ENCODE measurements at places on chromosomes 7 and 10.

DNA sequence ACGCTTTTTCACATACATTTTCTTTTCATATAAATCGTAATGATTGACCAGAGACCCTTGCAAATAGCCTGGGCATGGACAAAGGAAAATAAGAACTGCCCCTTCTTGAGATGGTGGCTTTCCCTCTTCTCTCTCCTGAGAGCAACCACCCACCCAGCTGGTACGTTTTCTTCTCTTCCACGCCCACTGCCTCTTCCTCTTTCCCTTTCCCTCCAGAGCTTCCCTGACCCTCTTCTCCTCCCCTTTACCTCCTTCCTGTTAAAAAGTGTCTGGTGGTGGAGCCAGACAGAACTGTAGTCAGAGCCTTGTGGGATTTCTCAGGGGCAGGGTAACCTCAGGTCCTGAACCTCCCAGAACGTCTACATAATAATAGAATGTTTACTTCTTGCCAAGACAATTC, 23.2 kb downstream of the GPR141 start:
- no peak for ATAC-seq

GRCh38 chr7:107471292-107472070, 1.6 kb downstream of the GPR22 start:
- no peak for ATAC-seq

DNA sequence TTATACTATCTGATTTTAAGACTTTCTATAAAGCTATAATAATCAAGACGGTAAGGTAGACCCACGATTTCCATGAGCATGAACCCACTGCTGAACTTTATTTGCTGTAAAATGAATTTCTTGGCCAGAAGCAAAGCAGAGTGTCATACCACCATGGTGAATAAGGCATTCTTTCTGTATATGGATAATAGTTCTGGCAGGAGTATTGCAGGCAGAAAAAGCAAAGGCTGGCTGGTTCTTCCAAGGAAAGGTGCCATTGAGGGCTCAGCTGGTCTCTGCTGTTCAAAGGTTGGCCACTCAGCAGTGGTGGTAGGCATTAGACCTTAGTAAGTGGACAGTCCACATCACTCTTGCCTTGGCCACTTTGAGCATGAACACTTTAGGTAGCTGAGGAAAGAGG, 104.1 kb upstream of the KCNMA1 start:
- no peak for ATAC-seq

DNA sequence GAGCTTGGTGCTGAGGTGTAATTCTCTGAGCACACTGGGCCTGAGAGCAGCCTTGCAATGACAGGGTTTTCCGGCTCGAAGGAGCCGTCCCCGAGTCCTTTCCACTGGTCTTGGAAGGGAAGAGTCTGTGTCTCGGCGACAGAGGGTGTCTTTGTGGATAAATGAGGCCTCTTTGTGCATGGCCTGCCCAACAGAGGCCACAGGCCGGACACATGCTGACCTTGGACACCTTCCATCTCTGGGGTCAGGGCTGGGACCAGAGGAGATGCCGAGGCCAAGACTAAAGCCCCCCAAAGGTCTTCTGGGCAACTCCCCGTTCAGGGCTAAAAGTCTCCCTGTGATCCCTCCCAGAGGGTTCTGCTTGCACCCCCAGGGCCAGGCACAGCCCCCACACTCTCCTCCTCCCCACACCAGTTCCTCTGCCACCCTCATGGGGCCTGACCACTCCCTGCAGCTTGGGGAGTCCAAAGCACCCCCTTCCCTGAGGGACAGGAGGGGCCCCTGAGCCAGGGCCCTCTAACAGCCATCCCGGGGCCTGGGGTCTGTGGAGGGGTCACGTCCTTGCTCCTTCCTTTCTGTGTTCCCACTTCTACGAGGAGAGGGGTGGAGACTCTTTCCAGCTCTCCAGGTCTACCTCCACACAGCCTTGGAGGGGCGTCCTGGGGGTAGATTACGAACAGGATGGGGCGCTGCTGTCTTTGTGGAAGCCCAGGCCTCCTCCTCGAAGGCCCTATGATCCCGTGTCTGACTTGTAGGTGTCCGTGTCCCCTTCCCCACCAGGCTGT, 130.6 kb upstream of the FAM20C start:
- no peak for ATAC-seq

DNA sequence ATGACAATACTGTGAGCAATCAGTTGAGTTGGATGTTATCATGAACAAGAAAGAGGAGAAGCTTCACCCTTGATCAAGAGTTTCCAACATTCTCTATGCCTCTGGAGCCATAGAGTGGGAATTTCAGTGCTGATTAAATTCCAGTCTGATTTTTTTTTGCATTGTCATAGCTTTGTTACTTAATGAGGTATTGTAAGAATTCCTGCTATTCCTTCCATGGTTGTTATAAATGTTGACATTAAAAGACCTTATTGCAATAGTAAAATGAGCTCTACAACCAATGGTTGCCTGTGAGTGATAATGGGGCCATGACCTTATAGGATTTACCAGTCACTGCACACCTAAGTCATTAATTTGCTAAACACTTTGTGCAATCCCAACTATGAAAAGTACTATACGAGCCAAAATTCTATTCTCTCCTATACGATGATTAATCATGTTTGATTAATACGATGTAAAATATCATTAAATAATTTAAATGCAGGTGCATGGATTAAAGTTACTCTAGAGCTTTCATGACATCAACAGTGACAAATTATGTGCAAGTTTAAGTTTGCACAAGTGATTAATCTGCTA, 353.2 kb upstream of the KLF6 start:
- ATAC-seq = no peak

GRCh38 chr7:17405786-17406185, 107.3 kb downstream of the AHR start:
- peak; percentile 23 for ATAC-seq

DNA sequence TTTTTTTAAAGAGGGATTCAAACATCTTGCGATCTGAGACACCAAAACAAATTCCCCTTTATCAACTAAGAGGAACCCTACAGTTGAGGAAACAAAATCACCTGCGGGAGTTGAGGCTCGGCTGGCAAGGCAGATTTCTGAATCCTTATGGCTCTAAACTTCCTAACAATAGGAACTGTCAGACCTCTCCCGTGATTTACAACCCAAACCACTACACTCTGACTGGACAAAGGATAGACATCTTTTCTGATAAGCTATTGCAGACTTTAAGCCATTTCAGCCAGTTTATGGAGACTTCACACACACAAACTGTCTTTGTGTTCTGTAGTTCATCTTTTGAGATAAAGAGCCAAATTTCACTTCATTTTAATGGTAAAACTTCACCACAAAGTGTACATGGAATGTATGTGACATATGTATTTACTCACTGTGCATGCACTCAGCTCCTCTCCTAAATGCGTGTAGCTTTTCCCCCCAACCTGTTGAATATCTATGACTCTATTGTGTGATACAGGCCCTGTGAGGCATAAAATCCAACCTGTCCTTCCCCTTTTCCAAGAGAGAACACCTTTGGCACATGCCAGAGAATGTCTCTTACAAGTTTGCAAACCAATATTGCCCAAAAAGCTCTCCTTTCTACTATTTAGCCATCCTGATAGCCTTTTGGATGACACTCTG, 15.4 kb upstream of the TSPAN13 start:
- ATAC-seq = no peak

GRCh38 chr10:126133906-126134656, 237.7 kb downstream of the FANK1 start:
- no peak for ATAC-seq

GRCh38 chr7:145151676-145152075, 315.8 kb upstream of the TPK1 start:
- no peak for ATAC-seq

DNA sequence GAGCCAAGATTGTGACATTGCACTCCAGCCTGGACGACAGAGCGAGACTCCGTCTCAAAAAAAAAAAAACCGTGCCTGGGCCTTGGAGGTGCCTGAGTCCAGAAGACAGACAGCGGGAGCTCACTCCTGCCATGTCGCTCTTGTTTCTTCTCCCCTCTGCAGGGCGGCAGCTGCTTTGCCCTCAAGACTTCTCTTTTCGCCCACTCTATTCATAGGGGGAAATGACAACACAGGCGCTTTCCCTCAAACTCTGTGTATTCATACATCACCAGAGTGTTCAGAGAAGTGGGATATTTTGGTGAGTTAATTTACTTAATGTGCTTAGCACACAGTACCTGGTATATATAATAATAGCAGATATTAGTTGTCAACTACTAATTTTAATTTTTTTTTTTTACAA, 44.5 kb downstream of the FOXK1 start:
- ATAC-seq = no peak

GRCh38 chr10:75655791-75656451, 224.5 kb downstream of the LRMDA start:
- no peak for ATAC-seq

DNA sequence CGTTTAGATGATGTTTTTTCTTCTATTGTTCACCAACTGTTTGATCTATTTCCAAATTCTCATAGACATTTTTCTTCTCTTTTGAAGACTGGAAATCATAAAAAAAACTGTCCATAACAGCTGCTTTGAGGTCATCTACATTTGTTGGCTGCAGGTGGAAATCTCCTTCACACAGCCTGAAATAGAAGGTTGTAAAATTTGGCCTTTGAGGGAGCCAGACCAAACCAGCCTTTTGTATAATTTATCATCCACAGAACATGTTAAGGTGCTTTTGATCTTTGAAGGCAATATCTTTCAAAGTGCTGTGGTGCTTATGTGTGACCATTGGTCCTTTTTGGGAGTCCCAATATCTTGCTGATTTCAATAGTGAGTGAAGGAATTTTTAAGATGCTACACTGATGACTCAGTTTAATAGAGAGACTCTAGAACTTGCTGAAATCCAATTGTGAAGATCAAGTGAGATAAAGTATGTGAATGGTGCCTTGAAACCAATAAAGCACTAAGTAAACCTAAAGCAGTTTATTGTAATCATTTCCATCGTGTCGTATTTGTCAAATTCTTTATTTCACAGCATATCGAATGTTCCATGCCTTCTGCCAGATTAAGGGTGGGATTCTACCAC, 5.4 kb downstream of the FERD3L start:
- no peak for ATAC-seq

- no peak for ATAC-seq
Measured at GRCh38 chr10:44366941-44367630, 17.8 kb downstream of the CXCL12 start.

- ATAC-seq = peak; percentile 62
Measured at GRCh38 chr7:100435401-100436304, 644 bp downstream of the PPP1R35 start.

GRCh38 chr7:133664528-133664927, 411.6 kb downstream of the EXOC4 start:
- no peak for ATAC-seq

- ATAC-seq = no peak
Measured at GRCh38 chr10:49628599-49628998, 14.8 kb downstream of the CHAT start.

DNA sequence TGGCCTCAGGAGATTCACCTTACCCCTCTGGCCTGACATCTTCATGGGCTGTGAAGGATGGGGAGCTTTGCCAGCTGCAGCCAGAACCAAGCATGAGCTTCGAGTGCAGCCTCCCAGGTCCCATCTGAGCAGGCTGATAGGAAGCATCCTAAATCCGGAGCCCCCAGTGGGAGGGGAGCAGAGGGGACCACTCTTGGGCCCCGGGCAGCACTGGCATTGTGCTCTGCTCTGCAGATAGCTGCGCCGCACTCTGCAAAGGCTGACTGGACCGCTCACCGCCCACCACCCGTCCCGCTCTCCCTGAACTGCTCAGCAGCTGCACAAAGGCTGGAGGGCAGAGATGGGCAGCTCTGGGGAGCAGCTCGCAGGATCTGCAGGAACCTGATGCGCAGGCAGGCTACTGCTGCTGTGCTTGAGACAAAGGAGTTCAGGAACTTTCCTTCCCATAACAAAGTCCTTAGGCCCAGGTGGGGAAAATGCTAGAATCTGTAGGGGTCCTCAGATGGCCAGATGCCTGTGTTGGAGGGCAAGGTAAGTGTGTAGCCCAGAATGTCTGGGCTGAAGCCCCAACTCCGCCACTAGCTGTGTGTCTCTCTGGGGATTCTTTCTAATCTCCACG, 51.8 kb downstream of the ARHGAP22 start:
- no peak for ATAC-seq

DNA sequence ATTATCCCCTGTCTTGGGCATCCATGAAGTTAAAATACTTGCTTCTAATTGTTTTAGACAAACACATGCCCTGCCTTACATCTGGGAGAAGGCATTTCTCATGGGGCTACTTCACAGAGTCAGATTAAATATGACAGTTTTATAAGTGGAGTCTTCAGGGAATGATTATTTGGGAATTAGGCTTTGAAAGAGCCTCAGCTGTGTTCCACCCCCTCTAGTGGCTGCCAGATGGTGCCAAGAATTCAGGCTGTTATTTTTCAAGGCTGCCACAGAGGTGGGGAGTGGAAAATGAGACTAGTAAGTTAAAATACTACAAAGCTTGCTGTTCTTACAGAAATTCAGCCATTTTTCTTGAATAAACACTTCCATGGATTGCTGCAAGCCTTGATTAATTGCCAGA, 45.8 kb upstream of the DNAH11 start:
- no peak for ATAC-seq

DNA sequence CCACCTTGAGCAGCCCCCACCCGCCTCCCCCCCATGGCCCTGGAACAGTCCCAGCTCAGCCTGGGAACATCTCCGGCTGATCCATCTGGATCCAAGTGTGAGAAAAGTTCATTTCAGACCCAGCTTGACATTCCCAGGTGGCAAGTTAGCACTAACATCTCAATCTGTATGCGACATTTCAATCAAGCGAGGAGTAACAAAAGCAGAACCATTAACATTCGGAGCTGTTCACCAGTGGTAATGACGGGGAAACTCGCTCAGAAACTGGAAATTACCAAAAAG, 65.4 kb downstream of the PAX2 start:
- ATAC-seq = no peak

- peak; percentile 32 for ATAC-seq
Measured at GRCh38 chr10:110822035-110822711, 49.6 kb upstream of the PDCD4 start.

GRCh38 chr7:150957133-150958020, 20.7 kb downstream of the KCNH2 start:
- ATAC-seq = no peak

DNA sequence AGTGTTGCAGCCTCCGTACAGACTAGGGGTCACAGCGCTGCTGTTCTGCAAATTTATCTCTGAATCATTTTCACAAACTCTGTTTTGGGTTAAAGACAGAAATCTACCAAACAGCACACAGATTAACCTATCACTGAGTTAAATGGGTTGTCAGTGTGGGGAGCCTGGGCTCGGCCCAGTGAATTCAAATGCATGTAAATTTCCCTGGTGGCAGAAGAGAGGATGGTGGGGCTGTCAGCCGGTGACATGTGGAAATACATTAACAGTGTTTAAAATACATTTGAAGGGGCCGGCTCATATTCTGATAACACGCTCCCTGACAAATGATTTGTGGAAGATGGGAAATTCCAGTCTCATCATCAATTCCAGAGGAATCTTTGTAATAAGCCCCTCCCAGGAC, 309.6 kb upstream of the MKI67 start:
- ATAC-seq = no peak

All from motor neuron (in vitro differentiated cells).